ENCODE measurements at places on chromosomes 16 and 17. TPM values are rescaled to one million over a fixed set of nuclear protein-coding genes. Genes with fewer than 3 reads are reported as not detected.

Gene CANT1
- total RNA-seq: 71.3 TPM

Gene VASN
- 32.0 TPM for total RNA-seq

Gene MPV17L
- total RNA-seq: 0.65 TPM

Gene TBC1D3H
- not detected for total RNA-seq

Gene KRTAP3-2
- not detected for total RNA-seq

Gene C16orf92
- not detected for total RNA-seq

Gene HS3ST3B1
- 8.7 TPM for total RNA-seq

Gene DNAH3
- not detected for total RNA-seq

Gene RNF222
- not detected for total RNA-seq

Gene IL21R
- total RNA-seq: 3.0 TPM

Gene CCDC200
- not detected for total RNA-seq

Gene KCNH4
- total RNA-seq: not detected

Gene NTN1
- 8.6 TPM for total RNA-seq

Gene TPSD1
- total RNA-seq: not detected

Gene ARHGAP44
- total RNA-seq: 1.4 TPM

Gene NOXO1
- 0.89 TPM for total RNA-seq

Gene MED1
- total RNA-seq: 43.8 TPM

Gene ATXN7L3
- total RNA-seq: 96.0 TPM

Gene TMEM106A
- total RNA-seq: 11.4 TPM

Gene MAPT
- 2.2 TPM for total RNA-seq

Gene FN3K
- total RNA-seq: 4.1 TPM

Gene HSF4
- total RNA-seq: 4.4 TPM

Gene KRT33A
- total RNA-seq: not detected

Gene GFOD2
- total RNA-seq: 32.4 TPM

Gene SEPTIN12
- 4.4 TPM for total RNA-seq

Gene CD300LF
- total RNA-seq: not detected

Gene BRCA1
- 6.0 TPM for total RNA-seq

Gene EFNB3
- total RNA-seq: 7.6 TPM

Gene CD300A
- total RNA-seq: not detected

Gene KRT17
- 21.4 TPM for total RNA-seq

Gene RARA
- 38.8 TPM for total RNA-seq

Gene NPIPA5
- 1.1 TPM for total RNA-seq

Gene ZG16
- total RNA-seq: not detected

Gene CFAP119
- 4.0 TPM for total RNA-seq

Gene PSMD3
- total RNA-seq: 134 TPM

Gene SLC38A8
- total RNA-seq: not detected

Gene FOXF1
- not detected for total RNA-seq

Gene CHST5
- total RNA-seq: not detected

Gene CTDNEP1
- total RNA-seq: 102 TPM

Gene G6PC1
- total RNA-seq: not detected

Gene HBZ
- not detected for total RNA-seq

Gene DHRS11
- 8.8 TPM for total RNA-seq

Gene BFAR
- total RNA-seq: 93.7 TPM

Gene FCSK
- total RNA-seq: 9.7 TPM

All from astrocyte (in vitro differentiated cells and primary cell).